Stimulated activated naive CD4-positive, alpha-beta T cell treated with Interleukin-2 at 50 U/mL for 16 hours (primary cell): ENCODE measurements at places on chromosomes 1 and 21.
A peak's percentile ranks its signal among the peaks of the same experiment; 100 is the strongest.

GRCh38 chr1:70979313-70979712 lies 68.3 kb downstream of the PTGER3 start:
- no peak for DNase-seq

- no peak for DNase-seq
These were observed 19.2 kb downstream of the FAM89A start for GRCh38 chr1:231020816-231021215.

- no peak for DNase-seq
These were observed 18.9 kb downstream of the ACP6 start for GRCh38 chr1:147651466-147651865.

GRCh38 chr1:79040424-79041082 lies 34.0 kb upstream of the ADGRL4 start:
- DNase-seq, result no peak

DNA sequence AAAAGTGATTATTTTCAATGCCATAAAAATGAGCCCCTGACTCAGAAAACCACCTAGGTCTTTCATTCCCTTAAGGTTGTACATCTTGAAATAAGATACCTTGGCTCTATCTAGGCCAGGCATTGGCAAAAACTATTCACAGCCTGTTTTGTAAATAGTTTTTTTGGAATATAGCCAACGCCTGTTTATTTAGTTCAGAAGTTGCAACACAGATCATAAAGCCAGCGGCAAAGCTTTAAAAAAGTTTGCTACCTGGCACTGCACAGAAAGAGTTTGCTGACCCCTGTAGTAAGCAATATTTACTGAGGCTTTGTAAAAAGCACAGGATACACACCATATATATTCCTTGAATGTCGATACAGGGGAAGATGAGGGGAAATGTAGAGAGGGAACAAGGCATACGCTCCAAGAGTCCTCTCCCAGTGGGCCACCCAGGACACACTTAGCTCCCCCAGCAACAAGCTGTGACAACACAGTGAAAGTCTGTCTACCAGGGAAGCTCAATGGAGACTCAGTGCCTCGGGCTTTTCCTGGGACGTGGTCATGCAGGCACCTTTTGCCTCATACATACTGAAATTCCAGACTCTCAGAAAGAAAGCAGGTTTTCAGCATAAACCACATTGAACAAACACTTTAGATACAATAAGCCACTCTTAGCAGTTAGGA lies 20.5 kb downstream of the TARBP1 start:
- no peak for DNase-seq

DNA sequence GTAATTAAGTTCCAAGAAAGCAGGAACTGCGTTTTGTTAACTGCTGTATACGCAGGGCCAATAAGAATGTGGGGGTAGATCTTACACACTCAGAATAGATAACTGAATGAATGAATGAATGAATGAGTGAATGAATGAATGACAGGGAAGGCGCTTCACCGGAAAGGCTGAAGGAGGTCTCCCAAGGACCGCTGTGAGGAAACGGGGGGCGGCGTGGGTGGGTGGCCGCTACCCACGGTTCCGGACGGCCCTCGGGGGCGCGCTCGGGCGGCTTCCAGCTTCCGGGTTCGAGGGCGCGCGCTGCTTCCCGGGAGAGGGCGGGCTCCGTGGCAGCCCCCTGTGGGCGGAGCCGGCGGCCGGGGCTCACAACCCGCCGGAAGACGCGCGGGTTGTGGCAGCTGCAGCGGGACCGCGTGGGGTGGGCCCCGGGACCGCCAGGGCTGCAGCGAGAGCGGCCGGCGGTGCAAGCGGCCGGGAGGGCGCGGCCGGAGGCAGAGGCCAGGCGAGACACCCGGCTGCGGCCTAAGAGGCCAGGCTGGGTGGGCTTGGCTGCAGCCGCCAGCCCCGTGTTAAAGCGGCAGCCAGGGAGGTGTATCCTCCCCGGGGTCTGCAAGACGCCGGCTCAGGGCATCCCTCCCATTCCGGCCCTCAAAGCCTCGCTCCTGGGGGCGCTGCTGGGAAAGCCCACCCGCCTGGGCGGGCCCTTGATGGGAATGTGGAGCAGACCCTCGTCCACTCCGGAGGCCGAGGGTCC lies at the start of gene ZFP69:
ZFP69 (plus strand) TSS at position 367 of the 754 bp plus-strand sequence. CDS start 2,072 bp downstream, outside the sequence.
- peak; percentile 58 for DNase-seq
